Stromal cell of bone marrow (primary cell): ENCODE measurements at places on chromosomes 5 and 9.
A peak's percentile ranks its signal among the peaks of the same experiment; 100 is the strongest.

GRCh38 chr5:122730456-122730855, 44.4 kb upstream of the SNX2 start:
- DNase-seq = no peak

- DNase-seq = no peak
These were observed 142.0 kb downstream of the PARP8 start for GRCh38 chr5:50808406-50808805.

DNA sequence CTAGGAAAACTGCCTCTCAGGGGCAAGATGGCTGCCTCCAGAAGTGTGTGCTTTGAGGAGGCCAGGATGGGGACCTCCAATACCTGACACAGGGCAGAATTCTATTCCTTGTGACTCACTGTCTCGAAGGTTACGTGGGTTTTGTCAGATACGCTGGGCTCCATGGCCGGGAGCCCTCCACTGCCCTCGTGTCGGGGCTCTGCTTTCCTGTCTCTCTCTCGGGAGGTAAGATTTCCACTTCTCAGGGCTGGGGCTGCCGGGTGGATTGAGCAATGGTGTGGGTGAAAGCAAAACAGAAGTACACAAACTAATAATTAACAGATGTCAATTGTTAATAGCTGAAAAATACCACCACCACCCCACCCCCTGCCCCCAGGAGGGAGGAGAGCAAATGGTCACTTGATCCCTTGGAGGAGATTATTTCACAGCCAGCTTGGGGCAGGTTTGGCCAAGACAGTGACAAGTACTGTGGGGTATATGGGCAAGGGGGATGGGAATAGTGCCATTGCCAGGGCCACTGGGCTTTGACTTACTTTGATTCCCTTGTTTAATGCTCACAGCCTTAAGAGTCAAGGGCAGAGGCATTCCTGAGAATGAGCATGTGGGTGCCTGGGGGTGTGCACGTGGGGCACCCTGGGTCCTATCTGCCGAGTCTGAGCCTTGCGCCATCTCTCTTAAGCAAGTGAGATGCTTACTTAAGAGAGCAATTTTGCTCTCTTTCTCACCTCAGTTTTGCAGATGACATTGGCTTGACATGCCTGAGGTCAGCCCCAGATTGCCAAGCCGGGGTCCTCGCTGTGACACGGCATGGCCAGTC, 28.8 kb upstream of the DAB2IP start:
- no peak for DNase-seq

- DNase-seq = no peak
These were observed 14.4 kb downstream of the CARD19 start for GRCh38 chr9:93110311-93110855.

GRCh38 chr5:174425964-174426290, 298.5 kb upstream of the MSX2 start:
- no peak for DNase-seq

DNA sequence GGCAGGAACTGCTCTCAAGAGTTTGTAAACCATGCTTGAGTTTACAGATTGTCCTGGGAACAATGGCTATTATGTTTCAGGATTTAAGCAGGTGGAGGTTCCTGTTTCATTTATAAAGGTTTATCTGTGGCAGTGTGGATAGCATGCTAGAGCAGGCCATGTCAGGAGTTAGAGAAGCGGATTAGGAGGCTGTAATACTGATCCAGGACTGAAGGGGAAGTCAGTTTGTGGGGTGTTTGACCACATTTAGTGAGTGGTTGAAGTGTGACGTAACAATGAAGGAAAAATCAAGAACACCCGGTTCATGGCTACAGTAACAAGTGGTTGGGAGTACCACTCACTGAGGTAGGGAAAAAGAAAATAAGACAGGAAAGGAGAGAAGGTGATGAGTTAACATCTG, 299.0 kb downstream of the TLR4 start:
- DNase-seq = no peak

GRCh38 chr9:70573308-70573707, 158.9 kb upstream of the KLF9 start:
- DNase-seq = no peak

DNA sequence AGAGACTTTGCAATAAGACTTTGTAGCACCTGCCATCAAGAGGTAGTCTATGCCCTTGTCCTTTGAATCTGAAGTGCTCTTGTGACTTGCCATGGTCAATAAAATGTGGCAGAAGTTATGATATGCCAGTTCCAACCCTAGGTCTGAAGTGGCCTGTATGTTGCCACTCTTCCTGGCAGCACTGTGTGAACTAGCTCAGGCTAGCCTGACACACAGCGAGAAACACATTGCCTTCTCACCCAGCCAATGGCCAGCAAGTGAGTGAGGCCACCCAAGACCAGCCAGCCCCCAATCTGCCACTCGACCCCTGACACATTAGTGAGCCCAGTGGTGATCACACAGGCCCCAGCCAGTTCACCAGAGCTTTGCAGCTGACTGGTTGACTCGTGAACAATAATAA, 52.7 kb upstream of the OSMR start:
- DNase-seq = no peak

GRCh38 chr5:73726606-73727231, 100.7 kb downstream of the ARHGEF28 start:
- no peak for DNase-seq

GRCh38 chr9:137326445-137327065, 24.5 kb upstream of the NRARP start:
- DNase-seq = no peak

DNA sequence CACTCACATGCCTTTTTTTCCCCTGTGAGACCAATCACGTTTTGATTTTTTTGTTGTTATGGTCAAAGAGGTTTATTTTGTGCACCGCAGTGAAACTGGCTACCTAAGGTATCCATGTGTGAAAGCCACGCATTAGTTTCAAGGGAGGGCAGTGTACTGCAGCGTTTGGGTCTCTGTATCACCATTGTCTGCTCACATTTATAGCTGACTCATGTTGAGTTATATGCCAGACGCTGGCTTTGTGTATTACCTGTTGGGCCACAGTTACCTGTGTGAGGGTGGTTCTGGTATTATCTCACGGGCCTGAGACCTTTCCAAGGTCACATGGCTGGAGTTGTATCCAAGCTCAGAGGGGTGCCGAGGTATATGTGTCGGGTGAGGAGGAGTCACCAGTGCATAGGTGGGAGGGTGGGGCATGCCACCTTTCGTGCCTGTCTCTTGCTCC, 75.8 kb downstream of the ARHGAP26 start:
- no peak for DNase-seq

DNA sequence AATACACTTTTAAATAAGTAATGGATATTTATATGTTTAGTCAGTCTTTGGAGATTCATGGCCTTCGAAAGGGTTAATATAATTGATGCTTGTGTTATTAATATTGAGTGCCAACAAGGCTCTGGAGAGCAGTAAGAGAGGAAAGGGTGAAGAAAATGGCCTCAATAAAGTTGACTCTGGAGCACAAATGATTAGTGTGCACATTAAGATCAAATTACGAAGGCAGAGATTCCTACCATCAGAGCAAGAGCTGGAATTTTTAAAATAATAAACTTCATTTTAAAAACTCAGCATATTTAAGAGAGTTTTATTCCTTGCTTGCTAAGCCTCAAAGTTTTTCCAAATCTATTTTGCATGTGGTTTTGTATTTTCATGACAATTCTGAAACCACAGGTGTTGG, 14.8 kb downstream of the SLC44A1 start:
- DNase-seq = no peak

- DNase-seq = no peak
These were observed 332.9 kb downstream of the CSNK1G3 start for GRCh38 chr5:123844873-123845272.

- no peak for DNase-seq
These were observed 213.2 kb downstream of the GABRB2 start for GRCh38 chr5:161333194-161333880.

- DNase-seq = no peak
These were observed 60.1 kb downstream of the AMBP start for GRCh38 chr9:114017741-114018715.

DNA sequence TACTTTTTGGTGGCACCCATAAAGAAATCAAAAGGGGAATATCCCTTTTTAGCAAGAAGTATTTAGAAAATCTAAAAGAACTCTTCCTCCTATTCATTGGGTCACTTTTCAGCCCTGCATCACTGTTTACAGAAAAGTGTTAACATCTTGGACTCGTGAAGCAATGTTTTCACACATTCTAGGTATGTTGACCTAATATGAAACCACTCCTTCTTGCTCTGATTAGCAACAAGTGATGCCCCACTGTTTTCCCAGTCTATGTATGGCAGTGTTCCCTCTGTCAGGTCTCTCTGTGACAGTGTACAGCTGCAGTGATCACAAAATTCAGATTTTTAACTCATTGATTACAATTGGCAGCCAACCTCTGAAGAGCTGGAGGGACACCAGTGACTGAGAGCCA, 148.2 kb upstream of the SLC12A2 start:
- no peak for DNase-seq

DNA sequence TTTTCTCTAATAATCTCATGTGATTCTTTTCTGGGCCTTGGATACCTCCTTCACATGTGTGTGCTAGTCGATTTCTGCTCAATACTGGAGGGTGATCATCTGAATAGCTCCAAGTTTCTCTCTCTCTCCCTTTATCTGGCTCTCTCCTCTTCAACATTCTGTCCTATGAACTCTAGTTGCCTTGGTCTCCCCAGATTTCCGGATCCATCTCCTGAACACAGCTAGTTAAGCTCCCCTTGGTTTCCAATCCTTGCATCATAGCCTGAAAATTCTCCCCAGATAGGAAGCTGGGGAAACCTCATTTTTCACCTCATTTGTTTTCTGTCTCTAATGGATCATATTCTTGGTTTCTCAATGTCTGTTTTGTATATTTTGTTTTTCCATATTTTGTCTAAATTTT, 832.3 kb downstream of the MTRR start:
- DNase-seq = no peak

DNA sequence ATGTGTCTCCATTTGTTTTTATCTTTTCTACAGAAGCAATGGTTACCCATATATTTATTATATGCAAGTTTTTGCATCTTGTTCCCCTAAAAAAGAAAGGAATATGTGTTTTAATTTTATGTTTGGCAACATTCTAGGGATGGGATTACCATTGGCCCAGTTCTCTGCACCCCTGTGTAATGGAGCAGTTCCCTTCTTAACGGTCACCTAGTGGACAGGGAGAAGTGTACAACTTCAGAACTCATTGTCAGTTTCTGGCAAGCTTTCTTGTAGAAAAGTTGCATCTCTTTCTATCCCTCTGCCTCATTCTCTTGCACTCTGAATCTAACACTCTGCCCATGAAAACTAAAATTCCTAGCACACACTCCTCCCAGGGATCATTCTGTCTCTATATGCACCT, 78.2 kb downstream of the DOCK8 start:
- no peak for DNase-seq

- DNase-seq = no peak
These were observed 251.8 kb upstream of the DMRT1 start for GRCh38 chr9:589723-590122.

DNA sequence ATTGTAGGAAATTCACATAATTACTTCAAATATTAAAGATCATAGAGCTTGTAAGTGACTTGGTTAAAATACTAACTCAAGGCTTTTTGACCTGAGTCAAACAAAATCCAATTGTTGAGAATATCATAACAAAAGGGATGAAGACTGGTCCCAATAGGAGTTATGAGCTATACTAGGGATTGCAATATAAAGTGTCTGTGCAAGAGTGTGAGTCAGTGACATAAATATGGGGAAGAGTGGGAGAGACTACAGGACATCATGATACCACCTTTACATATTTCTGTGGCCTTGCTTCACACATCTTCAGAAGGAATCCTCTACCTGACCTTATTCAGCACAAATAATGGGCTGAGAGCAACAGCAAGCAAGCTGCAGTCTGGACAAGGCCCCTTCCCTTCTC, 180.9 kb upstream of the SLC24A2 start:
- DNase-seq = no peak

- DNase-seq = no peak
These were observed 9.9 kb downstream of the SRP19 start for GRCh38 chr5:112870966-112871365.

DNA sequence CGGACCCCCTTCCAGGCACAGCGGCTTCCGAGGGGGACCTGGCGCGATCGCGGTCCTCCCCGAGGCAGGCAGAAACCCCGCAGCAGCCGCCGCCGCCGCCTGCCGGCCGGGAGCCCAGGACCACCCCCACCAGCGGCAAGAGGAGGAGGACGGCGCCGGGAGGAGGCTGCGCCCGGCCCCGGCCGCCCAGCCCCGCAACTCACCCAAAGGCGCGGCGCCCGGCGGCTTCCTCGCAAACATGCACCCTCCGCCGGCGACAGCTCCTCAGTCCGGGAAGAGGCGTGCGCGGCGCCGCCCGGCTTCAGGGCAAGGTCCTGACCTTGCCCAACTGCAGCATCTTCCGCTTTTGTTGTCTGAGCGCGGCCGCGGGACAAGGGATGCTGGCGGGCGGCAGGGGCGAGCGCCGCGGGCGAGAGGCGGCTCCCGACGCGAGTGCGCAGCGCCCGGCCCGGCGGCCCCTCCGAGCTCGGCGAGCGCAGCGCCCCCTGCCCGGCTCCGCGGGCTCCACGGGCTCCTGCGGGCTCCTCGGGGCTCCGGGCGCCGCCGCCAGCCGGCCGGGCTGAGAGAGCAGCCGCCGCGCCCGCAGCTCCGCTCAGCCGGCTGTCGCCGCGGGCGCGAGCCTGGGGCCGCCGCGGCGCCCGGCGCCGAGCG, 507 bp downstream of the CTNND2 start:
- DNase-seq = no peak

DNA sequence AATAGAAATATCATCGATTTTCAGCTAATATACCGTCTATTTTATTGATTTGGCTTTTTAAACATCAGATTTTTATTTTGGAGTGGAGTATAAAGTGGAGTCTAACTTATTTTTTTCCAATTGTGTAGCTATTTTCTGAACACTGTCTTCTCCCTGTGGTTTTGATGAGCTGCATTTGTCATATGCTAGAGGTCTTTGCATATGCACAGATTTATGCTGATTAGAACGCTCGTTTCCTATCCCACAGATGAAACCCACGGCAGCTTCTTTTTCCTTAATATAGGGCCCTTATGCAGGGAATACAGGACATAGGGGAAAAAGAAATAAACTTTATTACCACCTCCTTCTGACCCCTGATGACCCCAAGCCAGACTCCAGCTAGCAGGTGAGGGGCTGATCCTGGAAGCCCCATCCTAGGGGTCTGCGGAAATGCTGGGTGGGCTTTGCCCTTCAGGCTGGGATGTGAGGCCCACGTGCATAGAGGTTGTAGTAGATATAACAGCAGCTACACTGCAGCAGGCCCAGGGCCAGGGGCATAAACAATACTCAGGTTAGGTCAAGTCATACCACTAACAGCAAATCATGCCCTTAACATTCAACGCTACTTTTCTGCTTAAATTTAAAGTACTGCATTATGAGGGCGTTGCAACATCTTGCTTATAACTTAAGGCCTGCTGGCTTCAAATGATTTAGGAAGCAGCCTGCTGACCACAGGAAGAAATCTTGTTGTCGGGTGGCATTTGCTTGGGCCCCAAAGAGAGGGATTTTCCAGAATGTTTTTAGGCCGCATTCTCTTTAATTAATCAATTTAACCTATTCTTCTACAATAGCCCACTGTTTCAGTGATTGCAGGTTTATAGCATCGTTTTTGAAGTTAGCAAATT, 28.5 kb downstream of the MVB12B start:
- no peak for DNase-seq

GRCh38 chr5:172858990-172859811, 25.1 kb downstream of the ERGIC1 start:
- peak; percentile 68 for DNase-seq
